ENCODE measurements at places on chromosomes 6 and 20.

DNA sequence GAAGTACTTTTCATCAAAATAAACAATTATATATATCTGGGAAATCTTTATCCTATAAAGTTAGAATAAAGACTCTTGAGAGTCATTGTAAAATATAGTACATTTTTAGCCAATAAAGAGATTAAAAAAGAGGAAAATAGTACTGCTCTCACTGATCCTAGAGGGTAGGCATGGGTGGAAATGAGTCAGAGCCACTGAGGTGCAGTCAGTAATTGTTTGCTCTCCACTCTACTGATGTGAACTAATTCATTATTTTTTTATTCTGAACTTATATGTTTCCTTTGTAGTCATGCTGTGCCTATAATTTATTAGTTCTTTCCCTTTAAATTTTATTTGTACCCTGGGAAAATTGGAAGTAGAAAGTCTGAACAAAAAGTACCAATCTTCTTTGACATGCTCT is 1359.4 kb upstream of the GJE1 start:
- peak; percentile 14 for DNase-seq

DNA sequence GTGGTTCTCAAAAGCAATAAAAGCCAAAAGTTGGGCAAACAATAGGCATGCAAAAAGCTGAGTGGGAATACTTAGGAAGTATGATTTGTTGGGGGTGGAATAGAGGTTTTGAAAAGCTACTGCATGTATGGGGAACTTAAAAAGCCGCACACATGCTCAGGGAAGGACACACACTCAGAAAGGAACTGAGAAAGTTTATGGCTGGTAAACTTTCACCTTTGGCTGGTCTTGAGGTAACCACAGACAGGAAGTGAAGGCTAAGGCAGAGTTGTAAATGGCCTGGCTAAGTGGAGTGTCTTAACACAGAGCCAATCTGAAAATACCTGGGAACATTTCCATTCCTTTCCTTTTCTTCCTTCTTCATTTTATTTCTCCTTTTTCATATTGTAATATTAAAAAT is 134.5 kb upstream of the EXOC2 start:
- DNase-seq: no peak

- peak; percentile 69 for DNase-seq
These were observed 23.7 kb upstream of the TMEM14A start for GRCh38 chr6:52647199-52647598.

DNA sequence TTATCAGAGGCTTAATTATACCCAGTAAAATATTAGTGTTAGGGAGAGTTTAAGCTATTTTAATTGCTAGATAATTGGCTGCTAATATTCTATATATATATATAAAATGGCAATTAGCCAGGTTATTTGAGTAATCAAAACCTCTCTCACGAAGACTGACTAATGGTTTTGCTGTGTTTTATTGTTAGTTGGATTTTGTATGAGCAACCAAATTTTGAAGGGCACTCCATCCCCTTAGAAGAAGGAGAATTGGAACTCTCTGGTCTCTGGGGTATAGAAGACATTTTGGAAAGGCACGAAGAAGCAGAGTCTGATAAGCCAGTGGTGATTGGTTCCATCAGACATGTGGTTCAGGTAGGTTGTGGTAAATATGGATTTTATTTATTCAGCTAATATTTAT is 102.2 kb downstream of the RTN4IP1 start:
- no peak for DNase-seq

DNA sequence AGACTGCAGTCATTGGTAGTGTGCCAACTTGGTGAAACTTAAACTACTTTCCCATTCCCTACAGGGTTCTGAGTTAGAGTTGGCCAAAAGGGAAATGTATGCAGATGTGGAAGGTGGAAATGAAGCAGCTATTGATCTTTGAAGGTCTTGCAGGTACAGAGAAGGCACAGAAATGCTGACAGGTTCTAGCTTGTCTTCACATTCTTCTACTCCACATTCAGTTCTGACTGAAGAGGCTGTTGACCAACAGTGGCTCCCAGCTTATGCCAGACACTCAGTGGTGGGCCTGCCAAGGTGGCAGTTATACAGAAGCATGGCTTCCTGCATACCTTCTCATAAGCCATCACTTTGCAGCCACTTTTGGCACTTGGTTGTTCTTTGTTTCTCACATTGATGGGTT is 423.9 kb downstream of the CDC5L start:
- no peak for DNase-seq

Measured in fibroblast of skin of right biceps (primary cell).